Right lung (tissue), 10 donors: ENCODE measurements at places on chromosomes 6 and 20. TPM values are rescaled to one million over a fixed set of nuclear protein-coding genes. Genes with fewer than 3 reads are reported as not detected.
A peak's percentile ranks its signal among the peaks of the same experiment; 100 is the strongest.

GRCh38 chr6:16434885-16435284 is 196.5 kb downstream of the GMPR start:
- no peak for DNase-seq

GRCh38 chr6:113162739-113163138 is 694.4 kb upstream of the MARCKS start:
- DNase-seq: no peak

- peak; percentile 79 for DNase-seq
These were observed 121.8 kb downstream of the SASH1 start for GRCh38 chr6:148464319-148465010.

DNA sequence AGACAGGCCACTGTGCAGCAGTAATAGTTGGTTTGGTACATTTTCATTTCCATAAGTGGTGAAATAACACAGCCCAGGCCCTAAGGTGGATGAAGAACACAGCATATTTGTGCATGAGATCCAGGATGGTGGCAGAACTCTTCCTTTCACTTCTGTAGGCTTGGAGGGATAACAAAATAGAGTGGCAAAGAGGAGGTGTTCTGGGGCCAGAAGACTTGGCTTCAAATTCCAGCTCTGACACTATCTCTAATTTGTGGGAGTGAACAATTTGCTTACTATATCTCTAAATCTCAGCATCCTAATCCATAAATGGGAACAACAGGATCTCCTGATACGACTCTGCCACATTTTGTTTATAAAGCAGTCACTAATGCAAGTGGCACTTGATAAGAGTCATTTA is 111.7 kb upstream of the FAM184A start:
- no peak for DNase-seq

- no peak for DNase-seq
These were observed 7.2 kb upstream of the PFDN4 start for GRCh38 chr20:54200487-54201267.

DNA sequence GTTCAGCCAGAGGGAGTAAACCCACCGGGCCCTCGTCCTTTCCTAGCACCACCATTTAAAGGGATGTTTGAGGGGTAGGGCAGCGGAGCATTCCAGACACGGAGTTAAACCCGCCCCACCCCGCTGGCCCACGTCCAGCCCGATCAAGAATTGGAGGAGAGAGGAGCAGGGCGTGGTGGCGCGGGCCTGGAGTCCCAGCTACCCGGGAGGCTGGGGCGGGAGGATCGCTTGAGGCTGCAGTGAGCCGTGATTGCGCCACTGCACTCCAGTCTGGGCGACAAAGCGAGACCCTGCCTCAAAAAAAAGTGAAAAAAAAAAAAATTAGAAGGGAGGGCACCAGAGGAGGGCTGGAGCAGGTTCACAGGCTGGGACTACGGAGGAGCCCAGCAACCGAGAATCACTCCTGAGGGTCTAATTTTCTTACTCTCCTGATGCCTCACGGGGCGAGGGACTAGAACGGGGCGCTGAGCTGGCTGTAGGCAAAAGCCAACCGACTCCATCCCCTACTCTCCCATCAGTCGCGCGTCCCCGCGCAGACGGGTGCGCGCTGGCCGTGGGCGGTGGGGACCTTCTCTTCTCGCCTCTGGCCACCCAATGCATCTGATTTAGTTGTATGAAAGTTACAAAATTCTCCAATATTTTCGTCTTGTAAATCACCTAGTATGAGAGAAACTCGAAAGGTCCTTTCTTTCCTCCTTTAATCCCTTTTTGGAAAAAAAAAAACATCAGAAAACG is 6.1 kb upstream of the HSPA1B start:
- peak; percentile 61 for DNase-seq

DNA sequence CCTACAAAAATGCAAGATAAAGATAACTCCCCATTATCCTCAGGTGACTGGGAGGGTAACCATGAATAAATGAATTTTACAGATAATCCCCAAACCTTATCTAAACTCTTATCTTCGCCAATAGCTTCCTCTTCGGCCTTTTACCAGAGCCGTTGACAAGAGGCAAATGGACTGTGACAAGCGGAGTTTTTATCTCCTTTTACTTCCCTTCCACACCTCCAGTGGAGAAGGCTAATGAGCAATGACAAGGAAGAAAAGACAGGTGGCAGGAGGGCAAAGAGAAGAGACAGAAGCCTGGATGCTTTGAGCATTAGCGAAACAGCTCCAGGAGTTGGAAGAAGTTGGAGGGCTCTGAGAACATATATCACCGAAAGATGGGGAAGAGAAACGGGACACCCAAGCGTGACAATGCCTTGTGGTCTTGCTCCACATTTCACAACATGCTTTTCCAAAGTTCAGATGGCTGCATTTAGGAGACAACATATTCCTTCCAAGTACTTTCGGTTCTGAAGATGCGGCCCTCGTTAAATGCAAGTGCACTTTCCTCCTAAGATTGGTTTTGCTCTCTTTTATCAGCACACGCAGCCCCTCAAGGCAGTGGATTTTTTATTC is 69.2 kb downstream of the PRDM1 start:
- no peak for DNase-seq

DNA sequence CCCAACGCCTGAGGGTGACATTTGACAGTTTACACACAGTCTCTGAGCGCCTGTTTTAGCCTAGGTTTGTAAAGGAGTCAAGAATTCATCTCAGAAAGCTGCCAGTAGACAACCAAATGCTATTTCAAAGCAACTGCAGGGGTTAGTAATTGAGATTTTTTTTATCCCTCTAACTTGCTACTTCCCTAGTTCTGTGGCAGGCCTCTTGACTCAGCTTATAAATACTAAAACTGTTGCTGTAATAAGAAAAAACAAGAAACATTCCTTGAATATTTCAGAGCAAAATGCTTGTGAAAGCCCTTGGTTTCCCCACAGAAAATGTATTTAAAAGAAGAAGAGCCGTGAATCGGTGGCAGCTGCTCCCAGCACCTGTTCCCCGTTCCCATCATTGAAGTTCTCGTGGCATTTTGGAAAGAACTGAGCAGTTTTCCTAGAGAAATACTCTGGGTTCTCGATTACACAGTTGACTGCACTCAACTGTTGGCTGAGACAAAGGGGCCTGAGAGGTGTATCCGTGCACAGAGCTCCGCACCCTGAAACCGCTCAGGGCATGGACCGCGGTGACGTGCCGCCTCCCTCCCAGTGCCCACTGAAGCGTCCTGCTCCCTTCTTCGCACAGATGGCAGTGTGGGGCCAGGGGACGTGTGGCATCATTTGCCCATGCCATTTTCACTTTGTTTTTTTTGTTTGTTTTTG is 20.9 kb downstream of the DLL1 start:
- DNase-seq: no peak

DNA sequence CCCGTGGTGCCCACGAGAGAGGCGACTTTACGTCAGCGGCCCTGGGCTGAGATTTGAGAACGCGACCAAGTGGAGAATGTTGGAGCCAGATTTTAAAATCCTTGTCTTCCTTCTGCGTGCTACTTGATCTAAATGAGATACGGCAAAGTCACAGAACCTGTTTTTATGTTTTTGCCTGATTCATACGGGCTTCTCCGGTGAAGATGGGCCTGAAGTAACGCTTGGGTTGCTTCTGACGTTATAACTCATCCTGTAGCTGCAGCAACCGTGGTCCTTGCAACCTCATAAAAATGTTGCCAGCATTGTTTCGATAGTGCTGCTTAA is 462 bp upstream of the SLC35B3 start:
- DNase-seq: no peak

- peak; percentile 58 for DNase-seq
These were observed 22.4 kb downstream of the ZNF311 start for GRCh38 chr6:28982476-28983266.

GRCh38 chr6:74690365-74690764 is 515.5 kb downstream of the COL12A1 start:
- no peak for DNase-seq

GRCh38 chr6:44002067-44002592 is 125.1 kb downstream of the MRPL14 start:
- no peak for DNase-seq

- DNase-seq: no peak
These were observed 6.5 kb upstream of the ABHD12 start for GRCh38 chr20:25397096-25397495.

DNA sequence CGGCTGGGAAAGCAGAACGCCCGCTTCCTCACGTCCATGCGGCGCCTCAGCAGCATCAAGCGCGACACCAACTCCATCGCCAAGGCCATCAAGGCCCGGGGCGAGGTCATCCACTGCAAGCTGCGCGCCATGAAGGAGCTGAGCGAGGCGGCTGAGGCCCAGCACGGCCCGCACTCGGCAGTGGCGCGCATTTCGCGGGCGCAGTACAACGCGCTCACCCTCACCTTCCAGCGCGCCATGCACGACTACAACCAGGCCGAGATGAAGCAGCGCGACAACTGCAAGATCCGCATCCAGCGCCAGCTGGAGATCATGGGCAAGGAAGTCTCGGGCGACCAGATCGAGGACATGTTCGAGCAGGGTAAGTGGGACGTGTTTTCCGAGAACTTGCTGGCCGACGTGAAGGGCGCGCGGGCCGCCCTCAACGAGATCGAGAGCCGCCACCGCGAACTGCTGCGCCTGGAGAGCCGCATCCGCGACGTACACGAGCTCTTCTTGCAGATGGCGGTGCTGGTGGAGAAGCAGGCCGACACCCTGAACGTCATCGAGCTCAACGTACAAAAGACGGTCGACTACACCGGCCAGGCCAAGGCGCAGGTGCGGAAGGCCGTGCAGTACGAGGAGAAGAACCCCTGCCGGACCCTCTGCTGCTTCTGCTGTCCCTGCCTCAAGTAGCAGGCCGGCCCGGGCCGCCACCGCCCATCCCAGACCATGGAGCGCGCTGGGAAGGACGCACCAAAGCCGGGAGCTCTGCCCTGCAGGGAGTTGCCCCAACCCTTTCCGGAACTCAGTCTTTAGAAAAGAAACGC is 36.7 kb downstream of the STX11 start:
- no peak for DNase-seq

DNA sequence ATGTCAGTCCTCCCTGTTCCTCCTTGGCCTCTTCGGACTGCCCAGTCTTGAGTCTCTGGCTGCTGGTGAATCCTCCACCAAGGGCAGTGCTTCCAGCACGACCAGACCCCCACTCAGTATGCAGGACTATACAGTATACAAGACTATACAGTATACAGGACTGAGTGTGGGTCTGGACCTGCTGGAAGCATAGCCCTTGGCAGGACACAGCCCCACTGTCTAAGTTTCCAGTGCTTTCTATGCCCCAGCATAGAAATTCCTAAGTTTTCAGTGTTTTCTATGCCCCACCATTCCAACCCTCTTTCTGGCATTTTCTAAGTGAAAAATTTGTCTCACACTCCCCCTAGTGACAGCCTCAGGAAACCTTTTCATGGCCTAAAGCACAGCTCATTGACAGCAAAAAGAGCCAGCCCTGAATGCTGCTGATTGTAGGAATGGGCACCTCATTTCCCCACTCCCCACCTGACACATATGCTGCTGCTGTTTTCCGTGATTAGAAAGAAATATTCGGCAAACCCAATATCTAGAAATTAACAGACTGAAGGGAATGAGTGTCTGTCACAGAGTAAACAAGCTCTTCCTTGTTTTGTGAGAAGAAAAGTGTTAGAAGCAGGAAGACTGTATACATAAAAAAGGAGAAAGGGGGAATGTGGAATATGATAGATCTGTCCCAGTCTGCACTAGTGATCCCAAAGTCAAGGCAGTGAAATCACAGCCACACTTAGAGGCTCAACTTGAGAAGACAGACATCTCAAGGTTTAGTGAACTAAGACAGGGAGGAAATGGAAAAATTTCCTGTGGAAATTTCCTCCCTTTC is 206.9 kb downstream of the IBTK start:
- peak; percentile 52 for DNase-seq

- no peak for DNase-seq
These were observed 5.2 kb downstream of the NKAIN4 start for GRCh38 chr20:63248835-63249591.

DNA sequence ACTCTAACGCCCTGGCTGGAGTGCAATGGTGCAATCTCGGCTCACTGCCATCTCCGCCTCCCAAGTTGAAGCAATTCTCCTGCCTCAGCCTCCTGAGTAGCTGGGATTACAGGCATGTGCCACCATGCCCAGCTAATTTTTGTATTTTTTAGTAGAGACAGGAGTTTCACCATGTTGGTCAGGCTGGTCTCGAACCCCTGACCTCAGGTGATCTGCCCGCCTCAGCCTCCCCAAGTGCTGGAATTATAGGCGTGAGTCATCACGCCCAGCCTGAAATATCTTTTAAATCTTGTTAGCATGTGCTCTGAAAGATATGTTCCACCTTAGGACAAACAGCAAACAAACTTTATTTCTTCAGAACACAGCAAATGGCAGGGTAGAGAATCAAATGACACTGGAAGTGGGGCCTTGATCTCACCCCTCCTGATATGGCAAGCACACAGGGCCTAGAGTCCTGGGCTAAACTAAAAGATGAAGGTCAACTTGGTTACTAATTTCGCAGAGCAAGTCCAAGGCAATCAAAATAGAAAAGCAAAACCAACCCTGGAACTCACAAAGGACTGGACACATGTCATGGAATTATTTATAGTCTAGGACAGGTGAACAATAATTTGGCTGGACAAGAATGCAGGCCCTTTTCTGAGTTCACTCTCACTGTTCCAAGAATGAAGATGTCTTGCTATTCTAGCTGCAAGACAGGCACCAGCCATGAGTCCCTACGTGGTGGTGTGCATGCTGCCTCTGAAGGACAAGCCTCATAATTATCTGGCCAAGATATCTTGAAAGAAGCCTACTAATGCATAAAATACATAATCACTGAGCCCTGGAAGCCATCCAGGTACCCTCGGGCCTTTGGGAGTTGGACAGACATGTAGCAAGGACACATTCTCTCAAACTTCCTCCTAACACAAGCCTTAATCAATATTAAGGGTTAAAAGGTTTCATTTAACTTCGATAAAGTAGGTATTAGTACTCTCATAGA is 35.6 kb downstream of the B4GALT5 start:
- DNase-seq: no peak

The TRIM31 gene
- polyA plus RNA-seq: not detected

The SCRT2 gene
- not detected for polyA plus RNA-seq

The PTK7 gene
- 232 TPM for polyA plus RNA-seq

The SCUBE3 gene
- polyA plus RNA-seq: 5.3 TPM

The ADRM1 gene
- polyA plus RNA-seq: 35.4 TPM

The LTA gene
- 0.35 TPM for polyA plus RNA-seq

The TFAP2B gene
- 0.04 TPM for polyA plus RNA-seq

The TCF15 gene
- polyA plus RNA-seq: 1.3 TPM

The LAMA2 gene
- polyA plus RNA-seq: 28.8 TPM

The SPATA25 gene
- polyA plus RNA-seq: 3.4 TPM

The HLA-DQA2 gene
- polyA plus RNA-seq: 2.0 TPM

The SLC22A23 gene
- polyA plus RNA-seq: 24.0 TPM

The TSHZ2 gene
- 9.5 TPM for polyA plus RNA-seq
